Hindlimb muscle (tissue), 1 donor: ENCODE measurements at places on chromosomes 16 and 17. TPM values are rescaled to one million over a fixed set of nuclear protein-coding genes. Genes with fewer than 3 reads are reported as not detected.

GRCh38 chr17:39738568-39738901 is 797 bp downstream of the GRB7 start:
- DNase-seq = no peak

GRCh38 chr16:70730031-70730430 is 44.2 kb upstream of the MTSS2 start:
- DNase-seq = no peak

GRCh38 chr17:2214047-2214928 is 89.3 kb downstream of the SMG6 start:
- no peak for DNase-seq

DNA sequence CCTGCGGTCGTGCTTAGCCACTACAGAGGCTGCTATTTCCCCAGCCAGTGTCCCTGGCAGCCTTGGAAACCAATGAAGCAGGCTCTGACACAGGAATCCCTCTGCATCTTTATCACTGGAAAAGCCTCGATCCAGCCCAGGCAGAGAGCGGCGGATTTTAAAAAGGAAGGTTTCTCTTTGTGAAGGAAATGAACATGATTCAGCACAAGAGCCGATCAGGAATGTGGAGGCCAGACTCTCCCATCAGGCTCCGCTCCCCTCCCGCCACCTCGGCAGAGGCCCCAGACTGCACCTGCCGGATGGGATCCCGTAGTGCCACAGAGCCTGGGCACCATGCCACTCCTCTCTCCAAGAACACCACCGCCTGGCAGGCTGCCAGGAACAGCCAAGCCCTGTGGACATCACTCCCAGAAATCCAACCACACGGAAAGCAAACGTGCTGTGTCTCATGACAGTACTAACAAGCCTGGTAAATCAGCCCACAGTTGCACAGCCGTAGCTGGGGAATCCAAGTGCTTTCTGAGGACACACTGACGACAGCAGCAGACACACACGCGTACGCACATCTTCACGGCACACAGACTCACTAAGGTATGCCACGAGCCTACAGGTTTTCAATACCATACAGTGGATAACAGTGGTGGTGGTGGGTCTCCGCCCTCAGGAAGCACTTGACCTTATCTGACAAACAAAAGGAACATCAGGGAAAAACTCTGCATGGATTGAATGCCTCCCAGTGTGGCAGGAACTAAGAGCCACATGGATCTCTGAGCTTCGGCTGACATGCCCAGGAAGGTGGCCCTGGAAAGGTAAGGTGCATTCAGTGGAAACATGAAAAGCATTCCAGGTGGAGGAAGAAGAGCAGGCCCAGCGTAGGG is 5.4 kb downstream of the LRRC75A start:
- DNase-seq = peak; percentile 64

SOX15 gene
- 2.3 TPM for polyA plus RNA-seq

- no peak for DNase-seq
Observed at GRCh38 chr16:30157214-30157613, 26.2 kb upstream of the CORO1A start.

DNA sequence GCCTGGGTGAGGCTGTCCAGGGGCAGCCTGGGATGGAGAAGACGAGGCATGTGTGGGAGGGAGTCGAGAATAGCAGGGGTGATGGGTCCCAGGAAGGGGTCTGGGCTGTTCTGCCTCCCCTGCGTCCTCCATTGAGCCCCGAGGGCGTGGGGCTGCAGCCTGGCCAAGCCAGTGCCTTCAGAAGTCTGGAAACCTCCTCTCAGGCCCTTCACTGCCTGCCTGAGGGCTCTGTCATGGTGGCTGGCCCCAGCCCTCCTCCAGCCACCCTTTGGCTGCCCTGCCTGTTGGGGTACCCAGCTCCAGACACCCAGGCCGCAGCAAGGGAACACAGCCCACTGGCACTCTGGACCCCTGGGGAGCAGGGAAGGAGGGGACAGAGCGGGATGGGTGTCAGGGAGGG is 27.6 kb downstream of the ENGASE start:
- DNase-seq = no peak

LDHD gene
- 3.7 TPM for polyA plus RNA-seq

GRCh38 chr17:8740486-8740885 is 4.2 kb downstream of the CCDC42 start:
- DNase-seq = no peak

DNA sequence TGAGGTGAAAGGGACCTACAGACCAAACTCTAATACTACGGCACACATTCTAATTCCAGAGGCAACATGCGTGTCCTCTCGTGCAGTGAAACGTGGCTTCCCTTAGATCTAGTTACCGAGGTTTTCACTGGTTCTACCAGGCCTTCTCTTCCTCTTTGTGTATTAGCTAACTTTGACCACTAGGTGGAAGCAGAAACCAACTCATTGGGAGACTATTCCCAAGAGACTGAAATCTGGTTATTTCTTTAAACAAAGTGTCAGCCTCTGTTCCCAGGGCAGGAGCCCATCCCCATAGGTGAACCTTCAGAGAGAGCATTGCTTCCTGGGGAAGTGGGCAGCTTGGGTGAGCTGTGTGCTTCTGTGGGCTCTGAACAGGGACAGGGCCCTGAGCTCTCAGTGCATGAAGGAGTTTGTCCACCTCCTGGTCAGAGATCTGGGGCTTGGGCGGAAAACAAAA is 19.7 kb upstream of the RCVRN start:
- DNase-seq = peak; percentile 61

DNA sequence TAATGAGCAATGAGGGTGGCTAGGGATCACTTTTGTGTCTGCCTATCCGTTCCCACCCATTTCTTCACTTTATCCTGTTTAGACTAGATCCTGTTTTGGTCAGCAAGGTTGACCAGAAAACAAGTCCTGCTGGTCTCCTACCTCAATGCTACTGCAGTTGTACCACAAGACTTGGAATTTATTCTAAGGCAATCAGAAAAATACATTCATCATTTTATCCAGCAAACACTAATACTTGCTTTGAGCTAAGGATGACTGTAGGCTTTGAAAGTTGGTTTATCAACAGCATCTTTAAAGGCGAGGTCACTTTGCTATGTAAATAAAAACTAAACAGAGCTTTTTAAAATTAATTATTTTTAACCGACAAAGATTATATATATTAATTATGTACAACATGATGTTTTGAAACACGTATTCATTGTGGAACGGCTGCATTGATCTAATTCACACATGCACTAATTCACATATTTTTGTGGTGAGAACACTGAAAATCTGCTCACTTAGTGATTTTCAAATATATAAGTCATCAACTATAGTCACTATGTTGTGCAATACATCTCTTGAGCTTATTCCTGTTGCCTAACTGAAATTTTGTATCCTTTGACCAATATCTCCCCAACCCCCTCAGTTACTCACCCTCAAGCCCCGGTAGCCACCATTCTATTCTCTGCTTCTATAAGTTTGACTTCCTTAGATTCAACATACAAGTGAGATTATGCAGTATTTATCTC is 125.9 kb upstream of the HS3ST3A1 start:
- no peak for DNase-seq

DNA sequence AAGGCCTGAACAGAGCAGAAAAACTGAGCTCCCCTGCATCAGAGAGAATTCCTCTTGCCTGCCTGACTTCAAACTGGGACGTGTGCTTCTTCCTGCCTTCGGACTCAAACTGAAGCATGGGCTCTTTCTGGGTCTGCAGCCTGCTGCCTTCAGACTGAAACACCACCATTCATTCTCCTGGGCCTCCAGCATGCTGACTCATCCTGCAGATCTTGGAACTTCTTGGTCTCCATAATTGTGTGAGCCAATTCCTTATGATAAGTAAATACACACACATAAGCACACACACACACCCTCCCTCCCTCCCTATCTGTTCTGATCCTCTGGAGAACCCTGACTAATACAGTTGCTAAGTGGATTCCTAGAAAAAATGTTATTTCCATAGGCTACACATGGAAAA is 874.3 kb upstream of the EEF2KMT start:
- no peak for DNase-seq

GRCh38 chr17:39139161-39139511 is 12.3 kb downstream of the PLXDC1 start:
- no peak for DNase-seq

GRCh38 chr16:87930456-87930855 is 5.9 kb downstream of the CA5A start:
- no peak for DNase-seq

ANKRD40CL gene
- not detected for polyA plus RNA-seq

BICDL2 gene
- polyA plus RNA-seq = not detected

LAT gene
- 2.2 TPM for polyA plus RNA-seq

IGSF6 gene
- 4.5 TPM for polyA plus RNA-seq

GLP2R gene
- not detected for polyA plus RNA-seq

- DNase-seq = no peak
Observed at GRCh38 chr16:5979905-5980550, 882.4 kb upstream of the EEF2KMT start.

- no peak for DNase-seq
Observed at GRCh38 chr16:49745311-49745747, 110.6 kb downstream of the ZNF423 start.

DNA sequence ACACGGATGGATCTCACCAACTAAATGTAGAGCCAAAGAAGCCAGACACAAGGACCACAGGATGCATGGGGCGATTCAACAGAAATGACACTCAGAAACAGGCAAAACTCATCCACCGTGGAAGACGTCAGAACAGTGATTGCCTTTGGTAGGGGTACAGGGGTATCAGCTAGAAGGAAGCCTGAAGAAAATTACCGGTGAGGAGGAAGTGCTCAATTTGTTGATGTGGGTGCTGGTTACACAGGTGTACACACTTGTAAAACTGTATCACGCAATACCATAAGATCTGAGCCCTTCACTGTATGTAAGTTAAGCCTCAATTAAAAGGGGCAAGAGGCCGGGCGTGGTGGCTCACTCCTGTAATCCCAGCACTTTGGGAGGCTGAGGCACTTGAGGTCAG is 226.1 kb downstream of the C16orf78 start:
- no peak for DNase-seq

DNA sequence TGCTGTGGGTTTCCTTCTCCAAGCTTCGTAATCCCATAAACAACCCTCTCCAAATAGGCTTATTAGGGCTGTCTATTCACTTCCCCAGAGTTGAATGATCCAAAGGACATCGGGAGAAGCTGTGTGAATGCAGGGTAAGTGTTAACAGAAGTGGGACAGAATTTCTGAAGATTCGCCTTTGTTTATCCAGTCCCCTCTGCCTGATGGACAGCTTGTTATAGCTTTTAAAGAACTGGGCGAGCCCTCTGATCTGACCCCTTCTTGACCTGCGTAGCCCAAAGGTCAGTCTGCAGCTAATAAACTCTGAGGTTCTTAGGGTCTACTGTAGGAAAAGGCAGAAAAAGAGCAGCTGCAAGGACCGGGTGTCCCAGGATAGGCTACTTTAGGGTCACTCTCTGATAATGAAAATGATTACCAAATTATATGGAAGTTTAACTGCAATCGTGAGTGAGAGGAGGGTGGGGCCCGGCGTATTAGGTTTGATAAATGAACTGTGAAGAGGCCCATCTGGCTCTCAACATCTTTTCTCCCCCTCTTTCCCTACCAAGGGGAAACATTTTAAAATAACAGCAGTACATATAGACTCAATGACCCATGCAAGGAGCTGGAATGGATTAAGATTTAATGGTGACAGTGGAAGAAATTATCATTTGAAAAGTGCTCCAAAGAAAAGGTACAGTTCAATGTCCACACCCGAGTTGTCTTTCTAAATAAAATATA is 233.4 kb downstream of the FTO start:
- DNase-seq = no peak

- no peak for DNase-seq
Observed at GRCh38 chr16:74627506-74628220, 20.7 kb upstream of the GLG1 start.

- DNase-seq = no peak
Observed at GRCh38 chr16:64475627-64476351, 646.1 kb downstream of the CDH11 start.

- DNase-seq = no peak
Observed at GRCh38 chr17:81593105-81593871, 41.1 kb upstream of the FAAP100 start.

CMTM2 gene
- 0.71 TPM for polyA plus RNA-seq

DNA sequence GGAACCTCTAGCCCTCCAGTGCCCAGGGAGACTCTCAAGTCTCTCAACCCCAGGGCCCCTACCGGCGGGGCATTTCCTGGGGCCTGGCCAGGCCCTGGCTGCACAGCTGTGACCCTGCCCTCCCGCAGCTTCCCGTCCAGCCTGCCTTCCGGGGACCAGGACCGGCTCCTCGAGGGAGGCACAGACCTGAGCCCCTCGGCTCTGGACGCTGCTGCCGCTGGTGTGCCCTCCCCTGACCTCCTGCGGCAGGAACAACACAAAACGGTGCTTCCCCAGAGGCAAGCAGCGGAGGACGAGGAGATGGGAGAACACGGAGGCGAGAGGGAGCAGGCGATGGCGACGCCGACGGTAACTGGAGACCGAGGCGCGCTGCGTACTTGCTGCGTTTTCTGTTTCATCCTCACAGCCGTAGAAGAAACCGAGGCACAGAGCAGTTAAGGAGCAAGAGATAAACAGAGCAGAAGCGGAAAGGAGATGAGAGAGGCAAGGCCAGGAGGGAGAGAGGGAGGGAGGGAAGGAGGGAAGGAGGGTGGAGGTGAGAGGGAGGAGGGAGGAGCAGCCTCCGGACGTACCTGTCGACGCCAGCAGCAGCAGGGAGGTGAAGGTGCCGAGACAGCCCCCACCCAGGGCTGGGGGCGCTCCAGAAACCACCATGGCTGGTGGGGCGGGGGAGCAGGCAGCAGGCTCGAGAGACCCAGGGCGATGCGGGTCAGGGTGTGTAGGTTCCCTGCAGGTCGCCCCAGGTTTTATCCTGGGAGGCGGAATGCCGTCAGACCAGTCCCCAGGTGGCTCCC is at the start of gene PRSS22:
Gene PRSS22, minus strand, starts transcription at position 720 of the 794 bp plus-strand sequence. Its CDS starts 66 bp downstream, at position 654.
- DNase-seq = no peak

TNFRSF13B gene
- 0.25 TPM for polyA plus RNA-seq

GRCh38 chr16:2160915-2161551 is 5.5 kb downstream of the TRAF7 start:
- peak; percentile 58 for DNase-seq

CBX2 gene
- polyA plus RNA-seq = 10.5 TPM

DNA sequence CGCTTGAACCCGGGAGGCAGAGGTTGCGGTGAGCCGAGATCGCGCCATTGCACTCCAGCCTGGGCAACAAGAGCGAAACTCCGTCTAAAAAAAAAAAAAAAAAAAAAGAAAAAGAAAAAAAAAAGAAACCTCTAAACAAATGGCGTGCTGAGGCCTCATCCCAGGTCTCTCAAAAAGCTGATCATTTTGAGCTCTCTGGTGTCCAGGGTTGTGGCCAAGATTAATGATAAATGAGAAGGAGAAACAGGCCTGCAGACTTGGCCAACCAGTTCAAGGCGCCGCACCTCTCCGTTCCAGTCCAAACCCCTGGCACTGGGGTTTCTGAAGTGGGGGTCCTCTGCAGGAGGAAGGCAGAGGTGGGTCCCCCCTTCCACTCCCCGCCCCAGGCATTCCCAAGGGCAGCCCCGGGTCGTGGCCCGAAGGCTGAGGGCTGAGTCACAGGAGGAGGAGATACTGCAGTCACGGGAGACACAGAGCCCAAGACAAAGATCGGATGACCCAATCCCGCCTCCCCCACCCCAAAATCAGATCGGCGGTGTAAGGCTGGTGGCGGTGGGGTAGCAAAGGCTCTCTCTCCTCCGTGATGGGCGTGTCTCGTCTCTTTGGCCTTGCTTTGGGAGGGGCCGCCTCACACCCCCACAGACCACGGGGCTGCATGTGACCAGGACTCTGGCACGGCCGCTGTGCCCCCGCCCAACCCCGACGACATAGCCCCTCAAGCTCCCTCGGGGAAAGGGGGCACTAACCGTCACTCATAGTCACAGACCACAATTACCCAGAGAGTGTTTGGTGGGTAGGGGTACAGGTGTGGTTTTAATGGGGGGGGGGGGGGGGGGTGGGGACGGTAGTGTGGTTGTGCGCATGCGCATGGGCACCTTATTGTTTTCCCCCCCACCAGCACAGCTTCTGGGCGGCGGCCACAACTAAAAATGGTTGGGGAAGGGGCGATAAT is 1.1 kb downstream of the VAT1 start:
- peak; percentile 70 for DNase-seq
